ENCODE measurements at places on chromosomes 5 and 9.

GRCh38 chr9:98555651-98556465, 152.9 kb downstream of the GABBR2 start:
- no peak for DNase-seq

- DNase-seq = no peak
Observed at GRCh38 chr5:110055302-110055701, 365.6 kb downstream of the MAN2A1 start.

DNA sequence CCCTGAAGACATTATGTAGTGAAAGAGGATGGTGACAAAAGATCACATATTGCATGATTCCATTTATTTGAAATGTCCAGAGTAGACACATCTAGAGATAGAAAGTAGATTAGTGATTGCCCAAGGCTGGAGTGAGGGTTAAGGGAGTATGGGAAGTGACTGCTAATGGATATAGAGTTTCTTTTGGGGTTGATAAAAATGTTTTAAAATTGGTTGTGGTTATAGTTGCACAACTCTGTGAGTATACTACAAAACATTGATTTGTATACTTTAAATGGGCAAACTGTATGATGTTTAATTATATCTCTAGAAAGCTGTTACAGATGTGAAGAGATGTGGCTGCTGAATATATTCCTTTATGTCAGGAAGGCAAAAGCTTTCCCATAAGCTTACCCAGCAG, 202.8 kb downstream of the CCDC171 start:
- DNase-seq = no peak

DNA sequence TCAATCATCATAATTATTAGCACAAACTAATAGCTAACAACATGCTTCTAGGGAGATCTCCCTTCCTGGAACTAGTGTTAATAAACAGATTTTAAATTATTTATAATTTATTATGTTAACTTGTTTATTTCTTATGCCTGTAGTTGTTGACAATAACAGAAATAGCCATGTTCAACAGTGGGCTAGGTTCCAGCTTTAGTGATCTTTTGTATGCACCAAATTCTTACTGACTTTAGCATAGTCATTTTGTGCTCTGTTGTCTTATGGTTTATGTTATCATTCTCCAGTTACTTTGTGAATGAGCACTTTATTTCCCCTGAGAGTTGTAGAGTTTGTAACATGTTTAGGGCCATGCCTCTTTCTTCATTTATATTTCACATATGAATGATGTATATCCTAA, 70.6 kb downstream of the TMEM252 start:
- no peak for DNase-seq

- no peak for DNase-seq
Observed at GRCh38 chr9:130001190-130001589, 41.8 kb downstream of the FNBP1 start.

DNA sequence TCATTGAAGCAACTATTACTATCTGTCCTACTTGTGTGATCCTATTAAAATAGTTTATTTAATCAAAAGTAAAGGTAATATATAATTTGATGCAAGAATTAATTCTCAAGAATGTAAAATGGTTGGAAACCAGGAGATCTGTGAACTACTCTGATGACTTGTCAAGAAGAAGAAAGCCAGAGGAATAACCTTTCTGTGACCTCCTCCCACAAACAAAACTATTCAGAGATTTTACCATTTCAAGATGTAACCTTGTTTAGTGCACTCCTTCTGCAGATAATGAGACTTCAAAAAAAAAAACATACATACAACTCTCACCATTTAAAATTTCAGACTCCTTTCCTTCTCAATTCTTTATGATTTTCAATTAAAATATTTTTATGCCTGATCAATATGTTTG, 79.5 kb downstream of the RFX3 start:
- no peak for DNase-seq

DNA sequence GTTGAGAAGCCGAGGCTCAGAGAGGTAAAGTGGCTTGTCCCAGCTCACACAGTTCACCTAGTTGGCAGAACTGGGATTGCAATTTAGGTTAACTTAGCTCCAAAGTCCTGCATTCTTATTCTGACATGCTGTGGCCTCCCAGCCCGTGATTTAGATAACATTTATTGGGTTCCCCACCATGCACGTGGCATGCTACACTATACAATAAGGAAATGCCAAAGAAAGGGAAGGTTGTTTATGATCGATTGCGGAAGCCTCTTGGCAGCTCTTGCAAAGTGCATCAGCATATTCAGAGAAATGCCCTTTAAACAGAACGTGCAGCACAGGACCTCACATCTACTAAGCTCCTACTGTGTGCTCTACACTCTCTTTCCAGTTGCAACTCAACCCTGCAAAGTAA, 3.2 kb downstream of the NEURL1B start:
- peak; percentile 91 for DNase-seq

- no peak for DNase-seq
Observed at GRCh38 chr5:45262061-45262590, 434.1 kb downstream of the HCN1 start.

DNA sequence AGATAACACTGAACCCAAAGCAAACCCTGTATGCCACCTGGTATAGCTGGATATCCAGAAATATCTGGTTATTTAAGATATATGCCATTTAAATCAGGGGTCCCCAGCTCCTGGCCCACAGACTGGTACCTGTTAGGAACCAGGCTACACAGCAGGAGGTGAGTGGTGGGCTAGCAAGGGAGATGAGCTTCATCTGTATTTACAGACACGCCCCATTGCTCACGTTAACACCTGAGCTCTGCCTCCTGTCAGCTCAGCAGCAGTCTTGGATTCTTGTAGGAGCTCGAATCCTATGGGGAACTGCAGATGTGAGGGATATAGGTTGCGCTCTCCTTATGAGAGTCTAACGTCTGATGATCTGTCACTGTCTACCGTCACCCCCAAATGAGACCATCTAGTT, 646.6 kb downstream of the TLE4 start:
- no peak for DNase-seq

DNA sequence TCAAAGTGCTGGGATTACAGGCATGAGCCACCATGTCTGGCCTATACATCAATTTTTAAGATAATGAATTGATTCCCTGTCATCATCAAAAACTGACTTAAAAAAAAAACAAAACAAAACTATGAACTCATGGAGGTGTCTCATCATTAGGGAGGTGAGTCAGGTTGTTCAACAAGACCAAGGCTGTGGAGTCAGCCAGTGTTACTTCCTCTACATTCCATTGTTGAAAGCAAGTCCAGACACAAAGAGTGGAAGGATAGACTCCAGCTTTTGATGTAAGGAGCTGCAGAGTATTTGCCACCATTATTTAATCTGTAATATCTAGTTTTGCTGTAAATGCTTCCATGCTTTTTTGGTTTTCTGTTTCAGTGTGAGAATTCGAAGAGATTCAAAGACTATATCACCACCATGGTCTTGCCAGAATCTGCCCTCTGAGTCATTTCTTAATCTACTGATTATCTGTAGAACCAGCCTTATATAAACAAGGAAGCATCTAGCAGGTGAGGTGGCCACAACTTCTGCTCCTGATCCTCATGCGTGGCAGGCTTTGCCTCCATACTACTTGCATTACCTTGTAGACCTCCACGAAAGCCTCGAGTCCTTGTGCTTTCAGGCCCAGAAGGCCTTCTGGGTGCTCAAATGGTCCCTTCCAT, 156.1 kb downstream of the FGF1 start:
- DNase-seq = no peak

DNA sequence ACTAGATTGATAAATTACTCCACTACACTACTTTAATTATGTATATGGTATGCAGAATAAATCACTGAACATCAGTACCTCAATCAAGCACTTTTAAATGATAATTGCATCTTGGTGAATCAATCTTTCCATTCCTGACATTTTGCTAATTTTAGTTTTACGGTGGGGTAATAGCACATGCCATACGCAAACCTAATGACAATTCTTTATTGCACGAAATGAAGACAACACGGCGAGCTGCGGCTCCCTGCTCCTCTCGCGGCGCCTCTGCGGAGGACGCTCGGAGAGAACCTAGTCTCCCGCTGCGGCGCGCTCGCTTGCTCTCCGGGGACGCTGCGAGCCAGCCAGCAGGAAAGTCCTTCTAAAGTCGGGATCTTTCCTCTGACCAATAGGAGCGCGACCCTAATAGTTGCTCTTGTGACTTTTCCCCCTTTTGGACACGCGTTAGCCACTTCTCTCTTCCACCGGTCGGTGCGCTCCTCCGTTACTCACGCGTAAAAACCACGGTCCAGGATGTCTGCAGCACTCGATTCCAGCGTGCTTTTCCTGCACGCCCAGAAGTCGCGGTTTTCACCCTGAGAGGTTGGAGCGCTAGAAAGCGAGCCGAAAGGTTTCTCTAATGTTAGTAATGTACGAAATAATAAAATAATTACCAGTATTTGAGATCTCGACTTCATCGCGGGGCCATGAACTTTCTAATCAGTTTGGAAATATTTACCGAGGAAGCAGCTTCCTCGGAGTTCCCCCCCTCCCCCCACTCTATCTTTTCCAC, 1.0 kb upstream of the MEF2C start:
- no peak for DNase-seq

GRCh38 chr9:71368157-71368556, 246.7 kb upstream of the TRPM3 start:
- no peak for DNase-seq

- DNase-seq = no peak
Observed at GRCh38 chr5:14752497-14753071, 88.1 kb downstream of the OTULIN start.

- DNase-seq = no peak
Observed at GRCh38 chr9:73844135-73844534, 653.0 kb upstream of the RORB start.

- DNase-seq = no peak
Observed at GRCh38 chr9:110371411-110372007, 33.8 kb upstream of the TXNDC8 start.

- DNase-seq = no peak
Observed at GRCh38 chr5:117943541-117943940, 1044.8 kb downstream of the DTWD2 start.

DNA sequence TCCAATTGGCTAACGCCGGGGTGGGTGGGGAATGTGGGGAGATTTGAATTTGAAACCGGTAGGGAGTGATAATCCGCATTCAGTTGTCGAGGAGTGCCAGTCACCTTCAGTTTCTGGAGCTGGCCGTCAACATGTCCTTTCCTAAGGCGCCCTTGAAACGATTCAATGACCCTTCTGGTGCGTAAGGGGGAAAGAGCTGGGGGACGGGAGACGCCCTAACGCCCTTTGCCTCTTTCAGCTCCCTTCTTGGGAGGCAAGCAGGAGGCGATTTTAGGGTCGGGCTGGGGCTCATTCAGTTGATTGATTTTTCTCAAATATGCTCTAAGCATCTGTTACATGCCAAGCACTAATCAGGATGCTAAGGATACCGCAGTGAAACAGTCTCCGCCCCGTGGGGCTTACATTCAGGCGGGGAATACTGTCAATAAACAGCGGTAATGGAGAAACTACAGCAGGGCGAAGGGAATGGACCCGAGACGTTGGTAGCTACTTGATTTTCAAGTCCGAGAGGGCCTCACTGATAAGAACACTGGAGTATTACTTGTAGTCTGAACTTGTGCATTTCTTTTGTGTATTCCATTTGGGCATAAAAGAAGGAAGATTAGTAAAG, at the start of gene HMMR:
Gene HMMR, plus strand, starts transcription at position 71 of the 610 bp plus-strand sequence. Its CDS starts 61 bp downstream, at position 132.
- DNase-seq = no peak

GRCh38 chr9:121849554-121849953, 198.1 kb downstream of the DAB2IP start:
- DNase-seq = no peak

DNA sequence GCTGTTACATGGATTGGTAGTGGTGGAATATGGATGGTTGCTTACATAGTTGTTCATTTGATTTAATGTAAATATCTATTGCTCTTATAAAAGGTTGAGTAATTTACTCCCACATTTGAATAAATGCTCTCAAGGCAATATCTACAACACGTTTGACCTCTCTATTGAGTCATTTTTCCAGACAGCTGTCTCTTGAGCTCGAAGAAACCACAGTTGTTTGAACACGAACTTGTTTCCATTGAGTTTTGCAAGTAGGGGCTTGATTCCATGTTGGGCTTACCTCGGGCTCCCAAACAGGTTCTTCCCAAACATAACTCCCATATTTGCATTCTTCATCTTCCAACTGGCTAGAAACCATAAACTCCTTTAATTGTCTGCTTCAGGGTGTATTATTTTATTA, 115.0 kb upstream of the HMHB1 start:
- DNase-seq = no peak

DNA sequence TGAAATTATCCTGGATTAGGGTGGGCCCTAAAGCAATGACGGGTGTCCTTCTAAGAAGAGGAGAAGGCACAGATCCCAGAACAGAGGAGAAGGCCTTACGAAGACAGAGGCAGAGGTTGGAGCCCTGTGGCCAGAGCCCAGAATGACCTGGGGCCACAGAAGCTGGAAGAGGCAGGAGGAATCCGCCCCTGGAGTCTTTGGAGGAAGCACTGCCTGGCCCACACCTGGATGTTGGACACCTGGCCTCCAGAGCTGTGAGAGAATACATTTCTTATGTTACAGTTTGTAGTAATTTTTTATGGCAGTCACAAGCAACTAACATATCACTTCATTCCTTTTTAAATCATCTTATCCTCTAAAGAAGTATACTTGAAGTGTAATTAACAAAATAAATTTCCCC, 8.5 kb downstream of the MRPL36 start:
- no peak for DNase-seq

DNA sequence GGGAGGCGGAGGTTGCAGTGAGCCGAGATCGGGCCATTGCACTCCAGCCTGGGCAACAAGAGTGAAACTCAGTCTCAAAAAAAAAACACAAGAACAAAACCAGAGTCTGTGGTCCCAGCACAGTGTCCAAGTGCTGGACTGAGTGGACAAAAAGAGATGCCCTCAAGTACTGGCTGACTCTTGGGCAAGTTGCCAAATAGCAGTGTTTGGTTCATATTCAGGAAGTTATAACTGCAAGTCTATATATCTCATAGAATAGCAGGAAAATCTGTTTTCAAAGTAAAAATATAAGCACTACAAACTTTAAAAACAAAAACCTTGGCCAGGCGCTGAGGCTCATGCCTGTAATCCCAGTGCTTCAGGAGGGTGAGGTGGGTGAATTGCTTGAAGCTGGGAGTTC, 7.3 kb downstream of the HABP4 start:
- DNase-seq = no peak

DNA sequence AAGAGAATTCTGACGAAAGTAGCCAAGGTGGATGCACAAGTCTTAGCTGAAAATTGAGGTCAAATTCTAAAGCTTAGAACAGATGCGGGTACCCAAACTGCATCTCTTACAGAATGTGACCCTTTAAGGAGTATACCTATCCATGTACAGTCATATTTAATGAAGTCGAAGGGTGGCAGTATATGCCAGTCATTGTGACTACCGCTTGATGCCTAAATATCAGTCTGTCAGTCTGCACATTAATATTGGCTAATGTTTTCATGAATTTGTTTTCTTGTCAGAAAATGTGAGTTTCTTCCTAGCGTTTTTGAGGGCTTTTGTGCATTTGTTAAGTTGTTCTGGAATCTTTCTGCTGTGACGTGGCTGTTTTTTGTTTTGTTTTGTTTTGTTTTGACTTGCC, 264.5 kb upstream of the ELAVL2 start:
- DNase-seq = no peak
